ENCODE measurements at places on chromosomes 11 and 22.

- DNase-seq, result no peak
Observed at GRCh38 chr11:35876786-35877185, 67.1 kb upstream of the LDLRAD3 start.

- DNase-seq, result no peak
Observed at GRCh38 chr22:47836957-47837356, 1074.5 kb downstream of the TBC1D22A start.

DNA sequence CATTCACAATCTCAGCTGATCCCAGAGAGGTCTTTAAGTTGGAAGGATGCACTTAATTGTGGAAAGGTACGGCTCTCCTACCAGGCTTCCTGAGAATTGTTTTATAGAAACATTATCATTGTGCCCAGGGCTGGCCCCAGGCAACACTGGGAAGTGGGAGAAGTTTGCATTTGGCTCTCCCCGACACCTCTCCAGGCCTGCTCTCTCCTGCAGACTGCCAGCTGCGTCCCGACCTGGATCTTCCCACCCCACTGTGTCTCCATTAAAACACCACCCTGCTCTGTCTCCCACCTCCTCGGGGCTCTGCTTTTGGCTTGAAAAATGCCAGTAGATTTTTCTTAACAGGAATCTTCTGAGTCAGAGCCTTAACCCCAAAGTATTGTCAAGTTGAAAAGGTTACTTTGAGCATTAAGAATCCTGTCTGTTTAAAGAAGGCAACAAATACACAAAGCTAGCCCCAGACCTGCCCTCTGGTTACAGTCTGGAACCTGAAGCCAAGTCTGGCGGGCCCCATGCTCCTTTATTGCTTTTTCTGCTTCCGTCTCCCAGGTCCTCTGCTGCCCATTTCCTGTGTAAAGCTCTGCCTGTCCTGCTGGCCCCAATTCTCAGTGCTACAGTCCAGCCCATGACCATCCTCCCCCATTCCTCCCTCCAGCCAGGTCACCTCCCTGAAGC, 530.2 kb downstream of the SOX6 start:
- DNase-seq, result no peak

DNA sequence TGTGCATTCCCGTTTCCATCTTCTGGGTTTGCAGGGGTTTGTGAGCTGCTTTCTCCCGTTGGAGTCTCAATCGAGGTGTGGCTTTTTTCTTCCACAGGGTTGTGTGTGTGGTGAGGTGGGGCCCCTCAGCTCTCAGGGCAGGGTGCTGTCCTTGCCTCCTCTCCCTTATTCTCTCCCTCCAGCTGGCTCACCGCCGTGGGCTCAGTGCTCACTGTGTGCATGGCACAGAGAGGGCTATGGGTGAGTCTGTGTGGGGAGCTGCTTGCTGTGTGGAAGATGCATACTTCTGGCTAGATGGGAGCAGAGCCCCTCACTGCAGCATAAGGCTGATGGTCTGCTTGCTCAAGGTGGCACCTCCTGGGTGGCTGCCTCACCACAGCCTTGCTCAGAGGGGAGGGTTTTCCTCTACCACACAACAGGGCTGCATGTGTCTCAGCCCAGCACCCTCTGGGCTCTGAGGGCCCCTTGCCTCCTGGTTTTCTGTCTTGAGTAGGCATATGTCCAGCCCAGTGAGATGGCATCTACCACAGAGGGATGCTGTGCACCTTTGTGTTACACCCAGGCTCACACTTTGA, 203.1 kb upstream of the B3GAT1 start:
- DNase-seq, result no peak

DNA sequence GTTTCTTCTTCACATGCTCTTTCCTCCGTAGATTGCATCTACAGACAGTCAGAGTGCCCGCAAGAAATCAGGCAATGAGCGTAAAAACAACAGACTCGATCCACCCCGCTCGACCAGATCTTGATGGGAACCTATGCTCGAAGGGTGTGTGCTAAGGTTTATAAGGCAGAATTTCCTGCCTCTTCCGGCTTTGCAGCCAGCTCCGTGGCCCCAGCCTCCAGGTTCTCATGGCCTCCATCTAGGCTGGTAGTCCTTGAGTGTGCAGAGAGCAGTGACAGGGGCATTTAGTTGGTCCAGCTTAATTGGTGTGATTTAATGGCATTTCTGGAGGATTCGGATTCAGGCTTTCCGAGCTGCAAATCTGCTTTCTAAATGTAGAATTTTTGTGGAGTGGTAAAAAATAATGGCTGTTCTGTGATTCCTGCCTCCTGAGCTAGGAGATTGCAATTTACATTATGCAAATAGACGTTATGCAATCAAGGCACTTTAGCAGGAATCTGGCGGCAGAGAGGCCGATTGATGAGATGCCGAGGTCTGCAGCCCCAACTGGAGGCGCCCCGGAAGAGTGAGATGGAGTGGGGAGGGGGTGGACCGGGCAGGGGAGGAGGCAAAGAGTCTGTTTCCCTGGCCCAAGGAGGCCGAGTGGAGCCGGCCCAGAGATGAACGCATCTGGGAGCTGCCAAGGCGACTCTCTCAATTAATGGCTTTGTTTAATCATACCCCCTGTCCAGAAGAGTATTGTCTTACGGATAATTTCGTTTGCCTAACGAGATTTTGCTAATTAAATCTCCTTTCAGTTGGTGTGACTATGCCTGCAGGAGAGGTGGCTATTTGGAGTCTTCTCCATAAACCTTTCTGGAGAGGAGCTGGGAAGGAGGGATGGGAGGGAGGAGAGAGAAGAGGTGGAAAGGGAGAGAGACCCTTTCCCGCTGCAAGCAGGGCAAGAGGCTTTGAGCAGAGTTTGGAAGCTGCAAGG, 75.3 kb downstream of the PKNOX2 start:
- no peak for DNase-seq

DNA sequence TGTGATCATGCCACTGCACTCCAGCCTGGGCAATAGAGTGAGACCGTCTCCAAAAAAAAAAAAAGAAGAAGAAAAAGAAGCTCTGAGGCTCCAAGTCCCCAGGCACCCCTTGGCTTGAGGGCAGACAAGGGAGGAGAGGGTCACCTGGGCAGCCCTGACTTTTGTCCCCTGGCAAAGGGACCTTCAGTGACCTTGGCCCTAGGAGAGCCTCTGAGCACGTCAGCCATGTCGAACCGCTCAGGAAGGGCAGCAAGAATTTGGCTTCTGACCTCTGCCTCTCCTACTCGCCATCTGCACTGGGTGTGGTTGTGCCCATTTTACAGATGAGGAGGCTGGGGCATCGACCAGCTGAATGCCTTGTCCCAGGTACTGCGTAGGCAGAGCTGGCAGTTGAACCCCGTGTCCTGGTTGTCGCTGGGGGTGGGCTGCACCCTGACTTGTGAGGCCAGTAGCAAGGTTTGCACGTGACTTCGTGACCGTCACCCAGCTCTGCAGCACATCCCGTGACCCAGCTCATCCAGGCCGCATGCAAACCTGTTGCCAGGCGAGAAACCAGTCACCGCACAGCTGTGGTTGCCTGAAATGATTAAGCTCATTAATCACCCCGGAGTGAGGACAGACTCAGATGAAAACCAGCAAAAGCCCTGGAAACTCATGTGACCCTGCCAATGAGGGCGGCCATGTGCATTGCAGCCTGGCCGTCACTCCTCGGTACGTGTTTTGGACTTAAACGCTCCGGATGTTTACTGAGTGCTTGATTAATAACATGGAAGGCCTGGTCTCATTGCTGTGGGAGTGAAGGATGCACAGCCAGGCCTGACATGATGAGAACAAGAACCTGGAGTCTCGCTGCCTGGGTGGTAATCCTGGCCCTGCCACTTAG, 47.7 kb upstream of the PPP6R3 start:
- DNase-seq, result peak; percentile 38

GRCh38 chr11:78825591-78826020, 250.9 kb upstream of the NARS2 start:
- no peak for DNase-seq

- DNase-seq, result no peak
Observed at GRCh38 chr11:95267601-95268213, 36.7 kb upstream of the SESN3 start.

DNA sequence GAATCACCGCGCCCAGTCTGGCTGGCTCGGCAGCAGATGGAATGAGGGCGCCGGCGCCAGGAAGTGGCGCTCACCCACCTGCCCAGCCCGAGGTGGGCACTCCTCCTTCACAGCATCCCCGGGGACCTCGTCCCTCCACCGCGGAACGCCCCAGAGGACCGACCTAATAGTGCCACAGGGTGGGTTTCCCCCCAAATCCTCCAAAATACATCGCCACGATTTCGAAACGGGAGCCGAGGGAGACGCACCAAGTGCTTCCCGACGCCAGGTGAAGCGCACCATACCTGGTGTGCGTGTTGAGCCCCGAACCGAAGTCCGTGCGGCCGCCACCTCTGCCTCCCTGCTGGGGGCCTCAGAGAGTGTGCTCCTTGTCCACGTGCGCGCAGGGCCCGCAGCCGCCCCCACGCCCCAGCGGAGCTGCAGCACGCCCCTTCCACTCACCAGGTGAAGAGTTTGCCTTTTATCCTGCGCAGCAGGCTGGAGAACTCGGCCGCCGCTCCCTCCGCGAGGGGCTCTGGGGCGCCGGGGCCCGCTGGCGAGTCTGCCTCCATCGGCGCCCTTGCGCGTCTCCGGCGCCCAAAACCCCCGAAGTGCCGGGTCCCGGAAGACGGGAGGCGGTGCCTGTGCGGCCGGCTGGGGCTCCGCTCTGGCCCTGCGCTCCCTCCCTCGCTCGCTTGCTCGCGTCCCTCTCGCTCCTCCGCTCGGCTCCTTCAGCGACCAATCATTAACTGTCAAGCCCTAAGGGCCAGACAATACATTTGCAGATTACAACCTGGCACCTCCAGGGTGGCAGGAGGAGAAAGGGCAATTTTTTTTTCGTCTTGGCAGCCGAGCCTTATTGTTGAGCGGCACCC, at the start of gene SLC35F2:
SLC35F2 (minus strand) TSS at position 571 of the 854 bp plus-strand sequence; CDS start at position 551, 20 bp downstream.
- DNase-seq, result peak; percentile 75

- DNase-seq, result no peak
Observed at GRCh38 chr22:30202531-30203006, 44.0 kb downstream of the LIF start.

GRCh38 chr11:8067929-8068575, 13.0 kb upstream of the TUB start:
- no peak for DNase-seq

DNA sequence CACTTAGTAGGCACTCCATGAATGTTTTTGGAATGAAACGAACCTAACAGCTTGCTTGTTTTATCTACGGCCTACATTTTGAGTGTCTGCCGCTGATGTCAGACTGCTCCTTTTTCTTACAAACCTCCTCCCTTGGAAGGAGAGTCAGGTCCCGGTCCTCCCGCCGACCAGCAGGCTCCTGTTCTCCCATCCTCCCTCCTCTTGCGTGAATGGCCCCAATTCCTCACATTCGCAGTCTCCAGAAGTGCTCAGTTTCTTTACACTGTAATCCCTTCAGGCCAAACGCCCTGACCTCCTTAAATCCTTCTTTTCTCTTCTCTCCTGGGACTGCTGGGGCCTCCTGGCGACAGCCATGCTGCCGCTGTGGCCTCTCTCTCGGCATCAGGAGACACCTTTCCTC, 82.6 kb upstream of the CSNK2A3 start:
- DNase-seq, result no peak

DNA sequence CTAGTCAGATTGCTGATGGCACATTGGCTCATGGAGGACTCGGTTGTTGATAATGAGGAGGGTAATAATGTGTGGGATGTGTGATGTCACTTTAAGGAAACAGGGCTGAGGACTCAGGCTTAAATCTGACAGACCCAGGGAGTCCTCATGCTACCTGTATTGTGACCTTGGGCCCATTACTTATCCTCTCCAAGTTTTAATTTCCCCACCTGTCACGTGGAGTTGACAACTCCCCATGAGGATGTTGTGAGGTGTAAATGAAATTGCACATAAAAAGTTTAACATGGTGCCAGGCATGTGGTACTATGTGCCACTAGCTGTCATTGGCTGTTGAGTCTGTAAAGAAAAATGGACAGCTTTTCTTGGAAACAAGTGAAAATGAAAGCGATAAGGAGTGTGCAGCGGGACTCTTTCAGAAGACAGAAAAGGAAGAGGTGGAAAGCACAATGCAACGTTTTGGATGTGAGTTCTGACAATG, 15.3 kb downstream of the IL10RA start:
- DNase-seq, result no peak

Data from AG08396 (cell line).